ENCODE measurements at places on chromosomes 6 and 20. TPM values are rescaled to one million over a fixed set of nuclear protein-coding genes. Genes with fewer than 3 reads are reported as not detected.

- DNase-seq = no peak
Observed at GRCh38 chr6:122066200-122066599, 333.3 kb upstream of the HSF2 start.

HLA-DRB1 gene
- 26.9 TPM for total RNA-seq

SMOC2 gene
- total RNA-seq = 11.4 TPM

DNA sequence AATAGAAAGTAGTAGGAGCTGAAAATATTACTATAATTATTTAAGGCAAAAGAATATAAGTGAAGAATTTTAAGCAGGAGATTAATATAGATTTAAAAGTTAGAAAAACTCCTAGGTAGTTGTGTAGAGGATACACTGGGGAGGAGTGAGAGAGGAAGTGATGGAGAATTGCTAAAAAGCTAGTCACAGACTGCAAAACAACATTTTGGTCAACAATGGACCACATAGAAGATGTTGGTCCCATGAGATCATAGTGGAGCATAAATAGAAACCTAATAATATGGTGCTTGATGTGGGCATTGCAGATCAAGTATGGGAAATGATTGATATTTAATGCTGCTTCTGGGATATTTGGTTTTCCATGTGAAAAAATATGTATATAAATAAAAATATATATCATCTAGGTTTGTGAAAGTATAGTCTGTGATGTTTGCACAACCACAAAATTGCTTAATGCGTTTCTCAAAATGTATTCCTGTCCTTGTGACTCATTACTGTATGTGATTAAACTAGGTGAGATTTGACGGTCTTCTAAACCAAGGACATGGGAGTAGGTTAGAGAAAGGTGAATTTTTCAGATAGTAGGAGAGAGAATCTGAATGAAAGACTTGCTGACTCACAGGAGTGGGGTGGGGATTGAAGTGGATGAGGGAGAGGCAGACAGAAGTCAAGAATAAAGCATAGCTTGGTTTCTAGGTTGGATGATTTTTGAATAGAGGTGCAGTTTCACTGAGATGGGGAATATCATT lies 174.0 kb downstream of the BCKDHB start:
- DNase-seq = no peak
